Stimulated activated CD4-positive, alpha-beta T cell treated with anti-CD3 and anti-CD28 coated beads, Interleukin-2, amount 100 ng/mL, for 24 hours (primary cell): ENCODE measurements at places on chromosomes 7 and 10.

DNA sequence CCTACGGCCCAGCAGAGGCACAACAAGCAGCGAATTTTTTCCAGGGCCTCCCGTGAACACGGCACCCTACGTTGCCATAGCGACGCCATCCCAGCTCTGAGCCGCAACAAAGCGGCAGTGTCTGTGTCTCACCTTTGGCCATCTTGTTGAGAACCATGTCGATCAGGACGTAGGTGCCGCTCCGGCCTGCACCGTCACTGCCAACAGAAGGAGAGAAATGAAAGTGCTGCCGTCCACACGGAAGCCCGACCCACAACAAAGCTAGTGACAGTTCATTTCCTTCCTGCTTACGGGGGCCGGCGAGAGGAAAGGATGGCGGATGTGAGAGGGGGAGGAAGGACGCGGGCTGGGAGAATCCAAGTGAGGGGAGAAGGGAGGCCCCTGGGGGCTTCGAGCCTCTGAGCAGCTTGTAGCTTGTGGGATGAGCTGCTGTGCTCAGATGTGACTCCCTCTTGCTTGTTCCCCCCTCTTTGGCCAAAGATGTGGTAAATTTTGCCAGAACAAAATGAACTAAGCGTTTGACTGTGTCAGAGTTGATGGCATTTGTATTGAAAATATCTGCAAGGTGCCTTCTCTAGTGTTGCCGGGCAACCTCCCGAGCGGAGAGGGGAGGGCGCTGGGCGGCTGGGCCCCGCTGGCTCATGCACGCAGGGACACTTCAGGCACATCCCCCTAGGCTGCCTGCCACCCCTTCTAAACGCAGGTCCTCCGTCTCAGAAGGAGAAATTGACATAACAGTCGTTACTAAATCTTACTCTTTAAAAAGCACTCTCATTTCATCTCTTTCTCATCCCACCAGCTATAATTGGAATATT, 232.2 kb downstream of the DNAJB6 start:
- DNase-seq = peak; percentile 58

DNA sequence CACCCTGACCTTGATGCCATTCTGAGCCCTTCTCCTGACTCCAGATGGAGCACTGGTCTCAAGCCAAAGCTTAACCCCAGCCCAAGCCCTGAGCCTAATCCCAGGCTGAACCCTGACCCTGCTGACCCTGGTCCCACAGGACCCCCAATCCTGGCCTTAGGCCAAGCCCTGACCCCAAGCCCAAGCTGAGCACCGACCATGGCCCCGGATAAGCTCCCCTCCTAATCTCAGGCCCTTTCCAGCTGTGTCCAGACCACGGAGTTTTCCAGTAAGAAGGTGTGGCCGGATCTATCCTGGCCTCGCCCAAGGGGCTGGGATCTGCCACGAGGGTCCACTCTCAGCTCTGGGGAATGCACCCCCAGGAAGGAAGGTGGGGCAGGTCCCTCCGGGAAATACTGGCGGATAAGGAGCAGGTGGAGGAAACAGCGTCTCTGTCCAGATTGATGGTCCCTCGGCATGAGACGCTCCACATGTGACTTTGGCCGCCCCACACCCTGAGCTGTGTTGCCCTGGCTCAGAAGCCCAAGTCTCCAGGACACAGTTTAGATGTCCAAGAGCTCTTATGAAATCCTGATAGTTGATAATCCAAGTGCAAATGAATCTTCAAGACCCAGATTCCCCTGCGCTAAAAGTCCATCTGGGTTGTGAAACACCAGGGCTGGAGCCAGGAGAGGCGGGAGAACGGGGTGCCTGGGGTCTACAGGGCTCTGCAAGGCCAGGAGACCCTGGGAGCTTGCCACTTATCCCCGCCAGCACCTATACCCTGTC, 10.4 kb downstream of the ELN start:
- no peak for DNase-seq

- DNase-seq = no peak
Observed at GRCh38 chr10:101403161-101403560, 49.2 kb downstream of the BTRC start.

DNA sequence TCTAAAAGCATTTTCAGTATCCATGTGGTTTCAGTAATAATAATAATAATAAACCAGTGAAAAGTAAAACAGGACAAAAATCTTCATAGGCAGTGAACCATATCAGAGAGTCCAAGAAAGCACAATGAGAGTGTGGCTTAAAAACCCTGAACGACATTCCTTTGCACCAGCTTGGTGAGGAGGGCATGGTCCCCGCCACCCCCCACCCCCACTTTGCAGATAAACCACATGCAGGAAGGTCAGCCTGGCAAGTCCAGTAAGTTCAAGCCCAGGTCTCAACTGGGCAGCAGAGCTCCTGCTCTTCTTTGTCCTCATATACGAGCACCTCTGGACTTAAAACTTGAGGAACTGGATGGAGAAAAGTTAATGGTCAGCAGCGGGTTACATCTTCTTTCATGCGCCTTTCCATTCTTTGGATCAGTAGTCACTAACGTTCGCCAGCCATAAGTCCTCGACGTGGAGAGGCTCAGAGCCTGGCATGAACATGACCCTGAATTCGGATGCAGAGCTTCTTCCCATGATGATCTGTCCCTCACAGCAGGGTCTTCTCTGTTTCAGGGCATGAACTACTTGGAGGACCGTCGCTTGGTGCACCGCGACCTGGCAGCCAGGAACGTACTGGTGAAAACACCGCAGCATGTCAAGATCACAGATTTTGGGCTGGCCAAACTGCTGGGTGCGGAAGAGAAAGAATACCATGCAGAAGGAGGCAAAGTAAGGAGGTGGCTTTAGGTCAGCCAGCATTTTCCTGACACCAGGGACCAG, 172.5 kb downstream of the EGFR start:
- DNase-seq = no peak

DNA sequence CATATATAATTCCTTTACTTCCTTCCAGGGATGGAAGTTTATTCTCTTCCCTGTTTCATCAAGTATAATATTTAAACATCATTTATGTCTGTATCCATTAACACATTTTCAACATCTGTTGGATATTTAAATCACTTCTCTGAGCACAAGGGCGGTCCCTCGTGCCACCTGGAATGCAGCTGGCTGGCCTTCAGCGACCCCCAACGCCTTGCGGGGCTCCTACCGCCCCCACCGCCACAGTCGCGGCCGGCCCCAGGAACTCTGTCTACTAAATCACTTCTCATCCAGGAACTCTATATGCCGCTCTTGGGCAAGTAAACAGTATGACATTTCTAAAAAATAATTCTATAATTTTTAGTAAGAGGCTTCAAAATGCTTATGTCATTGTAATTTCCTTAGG, 221.1 kb upstream of the PTN start:
- no peak for DNase-seq

DNA sequence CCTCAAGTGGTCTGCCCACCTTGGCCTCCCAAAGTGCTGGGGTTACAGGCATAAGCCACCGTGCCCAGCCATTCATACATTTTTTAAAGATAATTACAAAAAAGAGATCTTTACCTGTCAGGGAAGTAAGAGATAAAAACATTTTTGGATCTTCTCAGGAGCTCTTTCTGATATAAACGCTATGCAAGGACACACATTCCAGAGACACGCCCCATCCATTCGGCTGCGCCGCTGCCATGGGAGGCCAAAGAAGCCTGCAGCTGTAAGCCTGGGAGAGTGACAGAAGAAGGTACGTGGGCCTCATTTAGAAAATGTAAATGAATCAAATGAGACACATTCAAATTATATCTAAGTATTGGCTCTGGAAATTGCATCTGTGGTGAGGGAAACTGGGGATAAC, 85.3 kb downstream of the LYZL1 start:
- no peak for DNase-seq

DNA sequence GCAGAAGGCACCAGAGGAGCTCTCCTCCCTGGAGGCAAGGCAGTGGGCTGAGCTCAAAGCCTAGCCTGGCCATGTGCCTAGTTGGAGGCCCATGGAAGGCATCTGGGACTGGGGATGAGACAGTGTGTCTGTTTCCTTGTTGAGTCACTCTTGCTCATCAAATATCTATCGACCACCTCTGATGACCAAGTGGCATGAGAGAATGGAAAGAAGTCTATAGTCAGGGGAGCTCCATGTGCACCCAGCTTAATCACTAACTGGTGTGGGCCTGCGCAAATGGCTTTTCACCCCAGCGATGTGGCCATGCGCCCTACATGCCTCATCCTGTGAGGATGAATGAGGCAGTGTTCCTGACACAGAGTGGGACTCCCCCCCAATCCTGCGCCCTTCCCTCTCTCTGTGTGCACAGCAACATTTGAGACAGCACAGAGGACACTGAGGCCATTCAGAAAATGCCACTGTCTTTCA, 229.9 kb downstream of the RPS24 start:
- no peak for DNase-seq

GRCh38 chr10:33680036-33680435, 345.6 kb upstream of the NRP1 start:
- no peak for DNase-seq

GRCh38 chr10:67050415-67050814, 124.6 kb downstream of the LRRTM3 start:
- no peak for DNase-seq

GRCh38 chr10:123645016-123645415, 21.1 kb upstream of the GPR26 start:
- no peak for DNase-seq

- no peak for DNase-seq
Observed at GRCh38 chr10:77919713-77920108, 6.8 kb downstream of the DLG5 start.

DNA sequence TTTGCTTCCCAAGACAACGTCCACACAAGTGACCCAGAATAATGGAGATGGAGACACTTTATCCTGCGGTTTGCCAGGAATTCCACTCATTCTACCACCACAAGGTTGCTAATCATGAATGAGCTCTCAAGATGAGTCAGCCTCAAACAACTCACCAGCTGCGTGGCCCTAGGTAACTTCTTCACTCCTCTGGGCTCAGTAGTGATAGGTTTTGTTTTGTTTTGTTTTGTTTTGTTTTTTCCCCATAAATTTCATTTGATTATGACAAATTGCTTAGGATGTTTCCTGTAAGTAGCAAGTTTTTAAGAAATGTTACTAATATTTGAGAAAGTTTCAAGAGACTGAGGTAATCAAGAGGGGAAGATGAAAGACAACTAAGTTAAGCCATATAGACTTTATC, 286.8 kb downstream of the PARD3 start:
- no peak for DNase-seq

- no peak for DNase-seq
Observed at GRCh38 chr10:77614778-77615625, 22.6 kb downstream of the KCNMA1 start.

DNA sequence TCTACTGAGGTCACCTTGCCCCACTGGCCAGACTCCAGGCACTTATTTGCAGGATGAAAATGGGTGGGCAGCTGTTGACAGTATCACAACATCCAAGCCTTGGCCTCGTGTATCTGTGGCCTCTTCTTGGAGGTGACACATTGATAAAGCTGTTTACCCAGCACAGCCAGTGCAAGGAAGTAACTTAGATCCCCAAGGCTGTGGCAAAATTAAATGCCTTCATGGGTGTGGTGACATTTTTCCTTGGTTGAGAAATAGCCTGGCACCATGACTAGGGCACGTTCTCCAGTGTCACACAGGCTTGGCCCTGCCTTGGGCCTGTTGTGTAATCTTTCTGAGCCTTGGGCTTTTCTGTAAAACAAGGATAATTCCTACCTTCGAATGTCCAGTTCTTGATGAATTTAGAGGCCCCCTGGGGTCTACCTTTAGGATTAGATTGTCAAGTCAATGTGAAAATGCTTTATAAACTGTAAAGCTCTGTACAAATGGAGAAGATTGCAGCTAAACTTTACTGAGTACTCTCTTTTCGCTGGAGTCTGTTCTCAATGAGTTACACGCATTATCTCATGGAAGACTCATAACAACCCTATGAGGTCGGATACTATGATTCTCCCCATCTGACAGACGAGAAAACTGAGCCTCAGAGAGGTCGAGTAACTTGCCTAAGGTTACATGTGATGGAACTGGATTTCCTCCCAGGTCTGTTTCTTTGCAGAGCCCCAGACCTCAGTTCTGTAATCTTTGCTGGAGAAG, 46.7 kb upstream of the LOXL4 start:
- no peak for DNase-seq

DNA sequence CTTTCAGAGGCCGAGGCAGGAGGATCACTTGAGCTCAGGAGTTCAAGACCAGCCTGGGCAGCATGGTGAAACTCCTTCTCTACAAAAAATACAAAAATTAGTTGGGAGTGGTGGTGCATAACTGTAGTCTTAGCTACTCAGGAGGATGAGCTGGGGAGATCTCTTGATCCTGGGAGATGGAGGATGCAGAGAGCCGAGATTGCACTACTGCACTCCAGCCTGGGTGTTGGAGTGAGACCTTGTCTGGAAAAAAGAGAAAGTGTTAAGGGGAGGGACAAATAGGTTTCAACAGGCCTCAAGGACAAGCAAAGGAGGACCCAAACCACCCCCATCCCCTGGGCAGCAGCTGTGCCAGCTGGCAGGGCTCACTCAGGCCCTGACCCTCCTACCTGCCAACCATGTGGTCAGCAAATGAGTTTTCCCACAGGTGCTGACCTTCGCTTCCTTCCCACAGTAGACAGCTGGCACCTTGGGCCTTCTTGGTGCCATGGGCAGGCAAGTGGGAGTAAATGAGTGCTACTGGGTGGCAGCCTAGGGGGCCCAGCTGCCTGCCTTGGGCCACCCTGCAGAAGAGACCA, 5.5 kb upstream of the PNLIPRP2 start:
- DNase-seq = no peak

DNA sequence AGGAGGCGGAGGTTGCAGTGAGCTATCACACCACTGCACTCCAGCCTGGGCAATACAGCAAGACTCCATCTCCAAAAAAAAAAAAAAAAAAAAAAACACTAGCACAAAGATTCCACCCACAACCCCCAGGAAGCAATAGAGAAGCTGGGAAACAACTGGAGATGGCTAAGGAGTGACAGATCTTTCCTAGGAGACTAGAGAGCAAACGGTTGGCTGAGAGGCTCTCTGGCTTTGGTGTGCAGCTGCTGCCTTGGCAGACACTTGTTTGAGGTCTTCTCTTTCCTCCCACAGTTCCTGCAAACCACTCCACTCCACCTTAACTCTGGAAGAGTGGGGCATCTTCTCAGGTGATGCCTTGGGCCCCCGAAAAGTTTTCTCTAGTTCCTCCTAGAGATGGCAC, 78.5 kb upstream of the LANCL2 start:
- no peak for DNase-seq

DNA sequence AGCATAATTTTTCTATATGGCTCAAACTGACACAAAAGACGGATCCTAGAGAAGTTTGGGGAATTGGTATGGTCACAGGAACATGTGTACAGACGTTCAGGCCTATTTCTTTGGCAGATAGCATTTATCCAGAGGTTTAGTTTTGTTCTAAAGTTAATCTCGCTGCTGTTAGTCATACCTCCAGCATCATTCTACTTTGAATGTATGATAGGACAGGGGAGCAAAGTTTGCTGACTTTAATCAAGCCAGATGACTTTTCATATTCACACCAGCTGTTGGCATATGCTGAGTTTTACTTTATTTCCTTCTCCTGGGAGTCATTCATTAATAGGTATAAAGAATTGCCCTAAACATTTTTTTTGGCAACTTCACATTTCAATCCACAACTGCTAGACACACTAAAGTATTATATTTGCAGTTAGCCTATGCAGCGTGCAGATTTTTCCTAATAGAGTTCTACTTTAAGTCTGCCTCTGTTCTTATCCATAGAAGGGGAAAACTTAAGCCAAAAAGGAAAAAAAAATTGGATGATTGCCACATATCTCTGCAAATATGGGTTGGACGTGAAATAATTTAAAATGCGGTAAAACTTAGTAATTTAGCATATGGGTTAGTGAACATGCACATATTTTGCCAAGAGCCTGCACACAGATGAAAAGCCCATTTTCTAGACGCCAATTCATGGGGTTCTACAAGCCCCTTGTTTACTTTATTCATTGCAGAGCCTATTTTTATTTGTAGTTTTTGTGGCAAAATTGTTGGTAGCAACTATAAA, 213.1 kb downstream of the C7orf25 start:
- DNase-seq = no peak
